ENCODE measurements at places on chromosomes 12 and 14. TPM values are rescaled to one million over a fixed set of nuclear protein-coding genes. Genes with fewer than 3 reads are reported as not detected.

DNA sequence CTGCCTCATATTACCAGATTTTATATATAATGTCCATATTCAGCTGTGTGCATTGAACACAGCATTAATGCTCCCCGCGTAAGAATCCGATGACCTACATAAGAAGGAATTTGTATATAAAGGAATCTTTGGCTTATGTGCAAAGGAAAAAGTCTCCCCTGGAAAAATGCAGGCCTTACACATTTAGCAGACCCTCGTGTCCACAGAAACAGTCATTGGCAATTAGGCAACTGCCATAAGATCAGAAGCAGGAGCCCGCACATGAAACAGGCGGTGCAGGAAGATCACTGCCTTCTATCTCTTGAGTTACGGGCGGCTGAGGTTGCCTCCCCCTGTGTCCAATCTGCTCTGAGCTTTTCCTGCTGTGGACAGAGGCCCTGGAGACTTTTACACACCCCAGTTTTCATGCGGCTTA is 63.2 kb upstream of the RFX4 start:
- H3K4me1 ChIP-seq = no peaks in the 10 kb centered on the region
- H3K36me3 ChIP-seq = no peaks in the 10 kb centered on the region
- H3K27ac ChIP-seq = no peak overlapping the region
- H3K27me3 ChIP-seq = peaks cover 4% of the 10 kb centered on the region

DNA sequence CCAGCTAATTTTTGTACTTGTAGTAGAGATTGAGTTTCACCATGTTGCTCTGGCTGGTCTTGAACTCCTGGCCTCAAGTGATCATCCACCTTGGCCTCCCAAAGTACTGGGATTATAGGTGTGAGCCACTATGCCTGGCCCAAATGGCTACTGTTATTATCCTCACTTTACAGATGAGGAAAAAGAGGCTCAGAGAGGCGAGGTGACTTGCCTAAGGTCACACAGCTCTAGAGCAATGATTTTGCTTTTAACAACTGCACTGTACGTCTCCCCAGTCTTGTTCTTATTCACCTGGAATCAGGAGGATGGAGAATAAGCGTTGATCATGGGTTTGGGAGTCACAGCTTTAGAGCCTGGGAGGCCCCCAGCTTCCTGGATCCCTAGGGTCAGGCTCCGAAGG is 69.8 kb upstream of the NCOR2 start:
- H3K4me1 ChIP-seq = peaks cover 4% of the 10 kb centered on the region
- H3K27me3 ChIP-seq = peaks cover 17% of the 10 kb centered on the region
- no peak overlapping the region for H3K4me3 ChIP-seq
- H3K27ac ChIP-seq = no peak overlapping the region

DNA sequence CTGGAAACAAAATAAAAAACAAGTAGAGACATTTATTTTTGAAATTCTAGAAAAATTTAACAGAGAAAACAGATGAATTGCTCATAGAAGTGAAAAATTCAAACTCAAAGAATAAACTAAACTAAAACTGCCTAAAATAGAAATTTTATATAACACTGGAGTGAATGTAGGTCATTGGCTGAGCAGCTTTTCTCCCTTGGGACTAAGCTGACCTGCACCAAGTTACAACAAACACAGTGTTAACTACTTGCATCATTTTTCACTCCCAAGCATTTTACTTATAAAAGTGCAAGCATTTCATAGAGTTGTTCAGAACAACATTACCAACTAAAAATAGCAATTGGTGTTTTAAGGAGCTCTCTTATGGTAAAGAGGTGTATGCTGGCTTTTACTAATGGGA is 298.1 kb downstream of the MED13L start:
- H3K27me3 ChIP-seq = no peaks in the 10 kb centered on the region
- no peak overlapping the region for H3K27ac ChIP-seq
- no peak overlapping the region for H3K4me3 ChIP-seq
- no peak for DNase-seq
- H3K36me3 ChIP-seq = peaks cover 76% of the 10 kb centered on the region

DNA sequence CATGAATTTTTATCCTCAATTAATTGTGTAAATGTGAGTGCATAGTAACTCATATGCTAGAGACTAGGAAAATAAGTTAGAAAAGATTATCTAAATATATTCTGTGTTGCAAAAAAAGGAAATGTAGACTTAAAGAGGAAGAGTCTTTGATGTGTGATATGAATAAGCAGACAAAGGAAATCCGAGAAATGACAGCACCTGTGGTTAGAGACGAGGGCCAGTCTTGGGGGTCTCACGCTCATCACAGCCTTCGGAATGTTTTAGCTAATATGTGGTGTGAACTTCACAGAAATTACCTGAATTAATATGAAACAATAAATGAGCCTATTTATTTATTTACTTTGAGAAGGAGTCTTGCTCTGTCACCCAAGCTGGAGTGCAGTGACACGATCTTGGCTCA is 11.6 kb downstream of the ATP6V0A2 start:
- H3K27ac ChIP-seq = peak overlapping the region; percentile 74
- no peak for DNase-seq
- peaks cover 70% of the 10 kb centered on the region for H3K36me3 ChIP-seq
- H3K4me1 ChIP-seq = peaks cover 20% of the 10 kb centered on the region
- H3K4me3 ChIP-seq = peak overlapping the region; percentile 24

DNA sequence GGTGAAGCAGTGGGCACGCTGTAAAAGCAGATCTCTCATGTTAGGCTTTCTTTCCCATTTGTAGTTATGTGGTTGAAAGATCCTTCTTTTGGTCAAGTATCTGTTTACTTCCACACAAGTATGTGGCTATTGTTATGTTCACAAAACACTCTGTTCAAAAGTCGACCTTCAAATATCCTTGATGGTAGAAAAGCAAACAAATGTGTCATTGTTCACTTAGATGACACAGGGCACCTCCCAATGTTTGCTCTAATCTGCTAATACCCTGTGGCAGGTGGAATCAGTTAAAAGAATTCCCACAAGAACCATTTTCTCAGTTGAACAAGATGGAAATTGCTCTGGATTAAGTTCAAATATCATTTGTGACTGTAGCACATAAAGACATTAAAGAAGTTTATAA is 43.6 kb upstream of the NAA30 start:
- no peak for DNase-seq
- no peak overlapping the region for H3K4me3 ChIP-seq
- H3K36me3 ChIP-seq = no peaks in the 10 kb centered on the region
- no peak overlapping the region for H3K27ac ChIP-seq
- peaks cover 13% of the 10 kb centered on the region for H3K27me3 ChIP-seq

DNA sequence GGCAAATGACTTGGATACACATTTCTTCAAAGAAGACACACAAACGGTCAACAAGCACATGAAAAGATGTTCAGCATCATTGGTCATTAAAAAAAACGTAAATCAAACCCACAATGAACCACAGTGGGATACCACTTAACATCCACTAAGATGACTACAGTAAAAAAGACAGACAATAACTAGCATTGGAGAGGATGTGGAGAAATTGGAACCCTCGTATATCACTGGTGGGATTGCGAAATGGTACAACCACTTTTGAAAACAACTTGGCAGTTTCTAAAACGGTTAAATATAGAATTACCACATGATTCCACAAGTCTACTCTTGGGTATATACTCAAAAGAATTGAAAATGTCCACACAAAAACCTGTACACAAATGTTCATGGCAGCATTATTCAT is 25.2 kb upstream of the PPFIBP1 start:
- H3K27ac ChIP-seq = no peak overlapping the region
- no peaks in the 10 kb centered on the region for H3K4me1 ChIP-seq
- H3K36me3 ChIP-seq = no peaks in the 10 kb centered on the region

DNA sequence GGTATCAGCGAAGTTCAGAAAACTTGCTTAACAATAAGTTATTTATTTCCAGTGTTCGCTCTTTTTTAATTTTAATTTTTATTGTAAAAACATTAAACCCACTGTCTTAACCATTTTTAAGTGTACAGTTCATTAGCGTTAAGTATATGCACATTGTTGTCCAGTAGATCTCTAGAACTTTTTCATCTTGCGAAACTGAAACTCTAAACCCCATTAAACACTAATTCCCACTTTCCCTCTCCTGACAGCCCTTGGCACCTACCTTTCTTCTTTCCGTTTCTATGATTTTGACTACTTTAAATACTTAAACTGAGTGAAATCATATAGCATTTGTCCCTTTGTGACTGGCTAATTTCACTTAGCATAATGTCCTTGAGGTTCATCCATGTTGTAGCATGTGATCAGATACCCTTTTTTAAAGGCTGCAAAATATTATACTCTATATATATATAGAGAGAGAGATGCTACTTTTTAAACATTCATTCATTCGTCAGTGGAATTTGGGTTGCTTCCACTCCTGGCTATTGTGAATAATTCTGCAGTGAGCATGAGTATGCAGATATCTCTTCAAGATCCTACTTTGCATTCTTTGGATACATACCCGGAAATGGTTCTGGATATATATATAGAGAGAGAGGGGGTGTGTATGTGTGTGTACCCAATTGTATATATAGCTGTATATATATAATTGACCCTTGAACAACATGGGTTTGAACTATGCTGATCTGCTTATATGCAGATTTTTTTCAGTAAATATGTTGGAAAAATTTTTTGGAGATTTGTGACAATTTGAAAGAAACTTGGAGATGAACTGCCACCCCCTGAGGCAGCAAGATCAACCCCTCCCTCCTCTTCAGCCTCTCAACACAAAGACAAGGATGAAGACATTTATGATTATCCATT is 74.7 kb upstream of the EVL start:
- H3K36me3 ChIP-seq = no peaks in the 10 kb centered on the region
- no peak for DNase-seq
- peaks cover 4% of the 10 kb centered on the region for H3K4me1 ChIP-seq
- no peak overlapping the region for H3K27ac ChIP-seq

DNA sequence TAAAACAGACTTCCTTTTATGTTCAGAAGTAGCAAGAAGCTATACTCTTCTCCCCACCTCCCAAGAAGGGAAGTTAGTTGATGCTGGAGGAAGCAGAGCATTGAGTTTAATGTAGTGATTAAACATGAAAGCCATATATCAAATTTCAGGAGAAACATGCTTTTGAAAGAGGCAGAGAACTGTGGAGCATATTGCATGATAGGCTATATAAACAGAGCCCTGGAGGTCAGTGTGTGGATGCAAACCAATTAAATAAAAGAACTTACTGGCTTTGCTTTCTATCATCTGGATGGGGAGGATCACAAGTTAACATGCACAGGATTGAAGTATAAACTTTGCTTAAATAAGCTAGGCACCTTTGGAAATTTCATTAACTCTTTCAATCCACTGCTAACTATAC is 94.1 kb downstream of the MSRB3 start:
- H3K27me3 ChIP-seq = peaks cover 2% of the 10 kb centered on the region
- H3K27ac ChIP-seq = no peak overlapping the region
- no peak overlapping the region for H3K4me3 ChIP-seq

Gene IL26
- not detected for total RNA-seq

All from activated B cell treated with CpG ODN at 0.5 μM for 24 hours (primary cell).